ENCODE measurements at places on chromosomes 2 and 18.

- no peak for DNase-seq
Measured at GRCh38 chr2:240135706-240136012, 446 bp downstream of the COPS9 start.

DNA sequence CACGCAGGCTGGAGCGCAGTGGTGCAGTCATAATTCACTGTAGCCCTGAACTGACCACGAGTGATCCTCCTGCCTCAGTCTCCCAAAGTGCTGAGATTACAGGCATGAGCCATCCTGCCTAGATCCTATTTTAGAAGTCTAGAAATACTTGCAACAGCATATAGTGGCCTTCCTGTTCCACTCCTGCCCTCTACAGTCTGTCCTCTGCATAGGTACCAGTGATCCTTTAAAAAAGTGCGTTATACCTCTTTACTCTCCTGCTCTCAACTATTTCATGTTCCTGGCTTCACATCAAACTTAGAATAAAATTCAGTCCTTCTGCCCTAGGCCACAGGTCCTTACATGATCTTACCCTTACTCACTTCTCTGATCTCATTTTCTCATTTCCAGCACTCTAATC, 6.0 kb downstream of the COMMD1 start:
- no peak for DNase-seq

DNA sequence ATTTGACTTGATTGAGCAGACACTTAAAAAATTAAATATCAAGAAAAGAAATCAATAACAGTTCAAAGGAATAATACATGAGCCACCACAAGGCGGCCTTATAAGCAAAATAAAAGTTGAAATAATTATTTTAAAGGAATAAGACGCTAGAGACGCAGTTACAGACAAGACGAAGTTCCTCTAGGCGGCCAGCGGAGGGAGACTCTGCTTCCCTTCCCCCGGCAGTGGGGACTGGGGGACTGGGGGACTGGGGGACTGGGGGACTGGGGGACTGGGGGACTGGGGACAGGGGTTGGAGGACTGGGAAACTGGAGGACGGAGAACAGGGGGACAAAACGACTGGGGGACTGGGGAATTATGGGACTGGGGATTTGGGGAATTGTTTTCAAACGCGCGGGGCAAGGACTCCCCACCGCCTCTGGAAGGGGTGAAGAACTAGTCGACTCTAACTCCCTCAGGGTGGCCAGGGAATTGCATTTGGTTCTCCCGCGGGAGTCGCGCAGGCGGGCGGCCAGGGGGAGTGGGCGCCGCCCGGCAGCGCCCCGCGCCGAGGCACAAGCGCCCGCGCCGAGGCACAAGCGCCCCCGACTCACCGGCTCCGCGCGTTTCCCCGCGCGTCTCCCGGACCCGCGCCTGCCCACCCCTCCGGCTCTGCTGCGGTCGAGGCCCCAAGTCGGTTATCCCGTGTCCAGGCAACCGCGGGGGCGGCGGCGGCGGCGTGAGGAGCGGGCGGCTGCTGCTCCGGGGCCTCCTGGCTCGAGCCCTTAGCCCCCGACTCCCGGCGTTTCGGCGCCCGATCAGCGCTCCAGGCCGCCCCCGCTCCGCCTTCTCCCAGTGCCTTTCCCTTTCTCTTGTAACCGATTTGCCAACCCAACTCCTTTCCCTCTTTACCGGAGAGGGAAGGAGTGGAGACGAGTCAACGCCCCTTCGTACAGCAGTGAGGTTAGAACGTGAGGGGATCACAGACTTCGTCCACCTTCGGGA, at the start of gene CCDC178:
CCDC178 (minus strand) TSS at position 662 of the 984 bp plus-strand sequence. CDS start 28,633 bp downstream, outside the sequence.
- DNase-seq, result no peak

- DNase-seq, result no peak
Measured at GRCh38 chr2:144453486-144454158, 66.3 kb downstream of the ZEB2 start.

- no peak for DNase-seq
Measured at GRCh38 chr18:79819968-79820351, 22.2 kb downstream of the KCNG2 start.

DNA sequence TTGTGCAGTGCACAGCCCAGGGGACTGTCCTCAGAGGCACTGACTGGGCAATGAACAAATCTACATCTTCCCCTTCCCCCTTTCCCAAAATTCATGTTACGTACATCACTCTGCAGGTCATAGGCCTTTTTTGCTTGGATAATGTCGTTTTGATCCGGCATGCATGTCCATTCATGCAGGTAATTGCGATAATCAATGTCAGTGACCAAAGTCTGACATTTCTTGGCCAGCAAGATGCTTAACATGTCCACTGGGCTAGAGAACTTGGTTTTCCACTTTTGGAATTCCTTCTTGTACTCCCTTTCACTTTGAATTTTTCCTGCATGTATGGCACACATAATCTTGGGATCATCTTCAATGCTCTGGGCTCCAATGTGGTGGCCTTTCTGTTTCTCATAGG, 124.6 kb downstream of the NEB start:
- no peak for DNase-seq

GRCh38 chr2:222205136-222205535, 93.7 kb downstream of the PAX3 start:
- no peak for DNase-seq

DNA sequence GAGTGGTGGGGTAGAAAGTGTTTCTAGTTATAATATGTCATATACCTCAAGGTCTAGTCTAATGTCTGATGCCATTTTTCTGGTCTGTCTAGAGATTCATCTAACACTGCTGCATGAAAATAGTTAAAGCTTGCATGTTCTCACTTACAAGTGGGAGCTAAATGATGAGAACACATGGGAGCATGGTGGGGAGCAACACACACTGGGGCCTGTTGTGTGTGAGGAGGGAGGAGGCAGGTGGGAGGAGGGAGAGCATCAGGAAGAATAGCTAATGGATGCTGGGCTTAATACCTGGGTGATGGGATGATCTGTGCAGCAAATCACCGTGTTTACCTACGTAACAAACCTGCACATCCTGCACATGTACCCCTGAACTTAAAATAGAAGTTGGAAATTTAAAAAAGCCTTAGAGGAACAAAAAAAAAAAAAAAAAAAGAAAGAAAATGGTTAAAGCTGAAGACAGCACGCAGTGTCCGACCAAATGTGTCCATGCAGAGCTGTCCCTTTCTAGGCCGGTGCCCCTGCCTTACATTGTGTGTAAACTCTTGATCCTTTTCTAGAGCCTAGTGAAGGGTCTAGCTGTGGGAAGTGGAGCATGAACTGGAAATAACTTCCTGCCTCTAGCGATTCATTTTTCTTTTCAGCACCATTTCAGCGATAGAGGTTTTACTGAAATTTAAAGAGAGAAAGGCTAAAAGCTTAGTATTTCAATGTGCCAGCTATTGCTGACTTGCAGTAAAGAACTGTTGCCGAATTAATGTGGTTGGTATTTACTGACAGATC, 94.0 kb downstream of the FMNL2 start:
- no peak for DNase-seq

- DNase-seq, result no peak
Measured at GRCh38 chr18:9984080-9984479, 70.3 kb downstream of the VAPA start.

DNA sequence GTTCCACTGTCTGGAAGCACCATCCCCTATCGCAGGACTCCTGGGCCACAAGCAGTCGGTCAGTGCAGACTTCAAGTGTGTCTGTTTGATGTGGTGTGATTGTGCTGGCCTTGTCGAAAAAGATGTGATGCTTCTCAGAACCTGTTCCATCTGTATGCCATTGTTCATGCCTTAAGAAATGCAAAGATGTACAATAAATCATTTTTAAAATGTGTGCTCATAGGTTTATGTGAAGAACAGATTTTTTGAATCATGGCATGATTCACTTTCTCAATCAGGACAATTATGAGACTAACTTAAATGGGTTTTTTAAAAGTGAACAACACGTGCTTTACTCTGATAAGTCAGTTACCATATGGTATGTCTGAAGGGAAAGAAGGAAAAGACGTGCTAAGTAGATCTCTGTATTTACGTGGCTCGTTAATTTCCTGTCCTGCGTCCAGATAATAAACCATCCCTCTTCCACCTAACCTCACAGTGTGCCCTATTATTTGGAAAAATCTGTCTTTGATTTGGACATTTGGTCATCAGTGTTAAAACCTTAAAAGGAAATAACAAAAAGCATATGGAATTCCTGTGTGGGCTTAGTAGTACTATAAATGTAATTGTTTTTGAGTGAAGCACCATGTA, 54.9 kb downstream of the PRKRA start:
- no peak for DNase-seq
